ENCODE measurements at places on chromosomes 7 and 10.

DNA sequence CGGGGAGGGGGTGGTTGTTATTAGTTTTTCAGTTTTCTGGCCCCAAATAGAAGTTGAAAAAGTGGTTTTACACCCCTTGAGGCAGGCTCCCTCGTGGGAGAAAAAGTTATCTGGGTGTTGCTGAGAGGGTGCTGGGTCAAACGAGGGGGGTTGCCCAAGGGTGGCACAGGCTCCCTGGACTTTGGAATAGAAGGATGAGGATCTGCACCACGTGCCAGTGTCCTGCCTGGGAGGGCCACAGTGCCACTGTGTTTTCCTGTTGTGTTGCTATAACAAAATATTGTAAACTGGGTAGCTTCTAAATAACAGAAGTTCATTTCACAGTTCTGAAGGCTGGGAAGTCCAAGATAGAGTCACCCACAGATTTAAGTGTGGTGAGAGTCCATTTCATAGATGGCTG is 181.9 kb downstream of the CXCL12 start:
- DNase-seq = no peak

- no peak for DNase-seq
These were observed 25.8 kb upstream of the SFMBT2 start for GRCh38 chr10:7436490-7437100.

DNA sequence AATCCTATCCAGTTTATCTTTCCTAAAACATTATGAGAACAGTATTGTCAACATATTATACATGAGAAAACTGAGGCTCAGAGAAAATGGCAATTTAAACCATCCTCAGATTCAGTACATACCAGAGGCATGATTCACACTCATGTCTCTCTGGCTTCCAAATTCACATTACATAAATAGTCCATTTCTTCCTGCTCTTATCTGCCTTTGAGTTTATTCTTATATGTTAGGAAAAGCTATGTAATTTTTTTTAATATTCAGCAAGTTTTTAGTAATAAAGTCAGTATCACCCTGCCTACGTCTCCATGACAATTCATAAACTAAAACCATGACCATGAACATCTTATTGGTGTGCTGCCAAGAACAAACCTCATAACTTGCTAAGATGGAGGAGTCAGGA is 1260.2 kb upstream of the SORCS1 start:
- no peak for DNase-seq

GRCh38 chr7:21942955-21943354 is 2.7 kb downstream of the CDCA7L start:
- no peak for DNase-seq

DNA sequence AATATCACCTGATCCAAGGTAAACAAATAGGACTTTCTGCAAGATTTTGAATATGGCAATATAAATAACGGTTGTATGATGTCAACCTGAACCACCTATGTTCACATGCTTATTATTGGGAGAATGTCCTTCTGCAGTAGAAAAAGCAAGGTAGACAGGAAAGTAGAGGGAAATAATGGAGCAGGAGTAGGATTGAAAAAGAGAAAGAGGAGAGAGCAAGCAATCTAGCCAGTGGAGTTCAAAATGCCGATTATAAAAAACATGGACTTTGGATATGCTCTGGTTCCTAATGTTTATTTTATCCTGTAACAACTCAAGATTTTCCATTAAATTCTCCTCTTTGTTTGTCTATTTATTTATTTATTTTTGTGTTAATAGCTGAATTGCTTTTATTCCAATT is 878.0 kb upstream of the KCND2 start:
- no peak for DNase-seq

- DNase-seq = no peak
These were observed 69.6 kb upstream of the RELN start for GRCh38 chr7:104059103-104059502.

DNA sequence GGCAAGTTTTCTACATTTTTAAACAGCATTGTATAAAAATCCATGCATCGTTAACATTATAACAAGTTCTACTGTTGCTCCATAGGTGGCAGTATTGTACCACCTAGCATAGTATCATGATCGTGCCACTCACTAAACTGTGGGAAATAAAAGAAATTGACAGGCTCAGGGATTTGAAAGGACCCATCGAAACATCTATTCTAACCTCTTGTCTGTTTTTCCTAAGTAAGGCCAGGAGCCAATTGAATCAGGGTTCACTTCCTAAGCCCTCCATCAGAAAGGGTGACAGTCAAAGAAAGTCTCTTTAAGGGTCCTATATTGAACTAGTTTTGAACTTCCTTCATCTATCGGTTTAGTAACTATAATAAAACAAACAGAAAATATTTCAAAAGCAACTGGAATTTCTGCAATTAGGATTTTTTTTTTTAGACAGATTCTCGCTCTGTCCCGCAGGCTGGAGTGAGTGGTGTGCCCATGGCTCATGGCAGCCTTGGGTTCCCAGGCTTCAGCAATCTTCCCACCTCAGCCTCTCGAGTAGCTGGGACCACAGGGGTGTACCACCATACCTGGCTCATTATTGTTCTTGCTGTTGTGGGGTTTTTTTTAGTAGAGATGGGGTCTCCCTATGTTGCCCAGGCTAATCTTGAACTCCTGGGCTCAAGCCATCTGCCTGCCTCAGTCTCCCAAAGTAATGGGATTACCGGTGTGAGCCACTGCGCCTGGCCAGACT is 9.4 kb downstream of the HACD1 start:
- no peak for DNase-seq

- DNase-seq = no peak
These were observed 38.1 kb downstream of the KIAA1549 start for GRCh38 chr7:138943061-138943460.

GRCh38 chr7:7351156-7351555 is 168.8 kb downstream of the C1GALT1 start:
- no peak for DNase-seq

DNA sequence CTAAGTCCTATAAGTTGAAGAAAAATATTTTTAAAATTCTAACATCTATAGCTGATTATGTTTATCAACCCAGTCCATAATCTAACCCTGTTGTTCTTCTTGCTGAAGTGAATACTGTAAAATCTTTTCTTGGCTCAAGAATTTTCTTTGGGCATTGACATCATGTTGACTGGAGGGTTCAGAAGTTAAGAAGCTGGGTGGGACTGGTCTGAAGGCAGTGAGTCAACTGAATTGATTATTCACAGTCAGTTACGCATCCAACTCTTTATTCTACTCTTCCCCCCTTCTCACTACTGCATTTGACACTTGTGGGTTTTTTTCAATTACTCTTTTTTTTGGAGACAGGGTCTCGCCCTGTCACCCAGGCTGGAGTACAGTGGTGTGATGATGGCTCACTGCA is 31.0 kb downstream of the DENND2A start:
- DNase-seq = no peak
